Activated CD8-positive, alpha-beta T cell treated with anti-CD3 and anti-CD28 coated beads, Interleukin-2, amount 10 ng/mL, durations not matched to agents 7 days and 5 days (primary cell): ENCODE measurements at places on chromosomes 2 and 18. TPM values are rescaled to one million over a fixed set of nuclear protein-coding genes. Genes with fewer than 3 reads are reported as not detected.

Gene ZNF521
- total RNA-seq, result not detected

Gene PPM1G
- total RNA-seq, result 130 TPM

DNA sequence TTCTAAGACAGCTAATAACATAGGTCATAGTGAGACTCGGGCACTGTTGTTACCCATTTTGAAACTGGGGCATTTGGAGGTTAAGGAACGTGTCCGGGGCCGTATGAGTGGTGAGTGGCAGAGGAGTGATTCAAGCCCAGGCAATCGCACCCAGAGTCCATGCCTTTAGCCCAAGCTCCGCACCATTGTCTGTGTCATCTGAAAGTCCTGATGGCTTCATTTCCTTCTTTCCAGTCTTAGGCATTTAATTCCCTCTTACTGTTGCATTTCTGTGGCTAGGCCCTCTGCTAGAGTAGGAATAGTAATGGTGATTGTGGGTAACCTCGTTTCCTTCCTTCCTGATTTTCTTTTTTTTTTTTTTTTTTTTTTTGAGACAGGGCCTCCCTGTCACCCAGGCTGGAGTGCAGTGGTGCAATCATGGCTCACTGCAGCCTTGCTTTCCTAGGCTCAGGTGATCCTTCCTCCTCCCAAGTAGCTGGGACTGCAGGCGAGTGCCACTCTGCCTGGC, 49.8 kb upstream of the ASB1 start:
- H3K27ac ChIP-seq, result peak overlapping the region; percentile 7
- H3K36me3 ChIP-seq, result peaks cover 9% of the 10 kb centered on the region
- H3K4me3 ChIP-seq, result no peak overlapping the region
- peaks cover 5% of the 10 kb centered on the region for H3K27me3 ChIP-seq
- peaks cover 52% of the 10 kb centered on the region for H3K4me1 ChIP-seq

Gene KLHL29
- total RNA-seq, result 4.1 TPM

DNA sequence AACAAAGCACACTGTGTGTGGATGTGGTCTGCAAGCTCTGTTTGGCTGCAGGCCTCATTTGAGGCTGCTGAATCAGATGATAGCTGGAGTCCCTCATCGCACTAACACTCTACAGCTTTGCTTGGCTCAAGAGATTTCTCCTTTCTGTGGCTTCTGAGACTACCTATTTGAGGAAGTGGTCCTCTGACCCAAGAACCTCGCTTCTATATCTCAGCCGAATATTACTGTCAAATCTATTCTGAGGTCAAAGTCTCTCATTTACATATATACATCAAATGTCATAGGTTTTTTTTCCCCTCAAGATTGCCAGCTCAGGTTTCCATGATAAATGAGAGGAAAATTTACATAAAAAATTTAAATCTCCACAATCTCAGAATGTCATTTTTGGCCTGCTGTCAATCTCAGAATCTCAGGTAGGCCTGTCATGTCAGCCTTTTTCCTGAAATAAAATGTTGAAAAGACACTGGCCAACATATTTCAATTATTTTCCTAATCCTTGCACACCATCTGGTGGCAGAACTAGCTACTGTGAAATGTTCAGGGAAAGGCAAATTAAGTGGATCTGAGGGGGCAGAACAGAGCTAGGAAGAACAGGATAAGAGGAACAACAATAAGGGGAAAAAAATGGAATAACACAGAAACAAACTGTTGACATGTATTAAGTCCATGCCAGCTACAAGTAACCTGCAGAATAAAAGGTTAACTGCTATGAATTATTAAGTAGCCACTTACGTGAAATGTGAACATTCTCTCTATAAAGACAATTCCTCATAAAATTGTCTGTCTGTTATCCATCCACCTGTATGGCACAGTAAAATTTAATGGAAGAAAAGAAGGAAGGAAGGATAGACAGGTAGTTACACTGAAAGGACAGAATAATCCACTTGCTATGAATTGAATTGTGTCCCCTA, 39.3 kb downstream of the AP1S3 start:
- no peaks in the 10 kb centered on the region for H3K36me3 ChIP-seq
- H3K27ac ChIP-seq, result no peak overlapping the region
- peaks cover 3% of the 10 kb centered on the region for H3K4me1 ChIP-seq

DNA sequence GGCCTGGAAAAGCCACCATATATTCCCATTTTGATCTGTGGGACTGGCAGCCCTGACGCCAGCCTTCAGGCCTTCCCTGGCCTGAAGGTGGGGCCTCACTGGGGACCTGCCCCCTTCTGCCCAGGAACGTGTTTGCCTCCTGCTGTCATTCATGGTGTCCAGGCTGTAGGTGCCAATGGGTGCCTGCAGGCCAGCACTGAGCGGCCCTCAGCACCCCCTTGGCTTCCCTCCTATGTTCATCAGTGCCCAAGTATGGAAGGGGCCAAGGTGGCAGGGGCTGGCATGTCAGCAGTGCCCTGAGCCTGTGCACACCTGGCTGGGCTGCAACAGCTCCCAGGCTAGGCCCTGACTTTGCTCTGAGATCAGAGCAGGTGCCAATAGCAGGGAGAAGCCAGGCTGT, 800.3 kb upstream of the RAB6C start:
- H3K27ac ChIP-seq, result no peak overlapping the region
- no peaks in the 10 kb centered on the region for H3K4me1 ChIP-seq
- H3K27me3 ChIP-seq, result peaks cover 2% of the 10 kb centered on the region
- no peaks in the 10 kb centered on the region for H3K36me3 ChIP-seq
- DNase-seq, result no peak

Gene CD226
- total RNA-seq, result 52.2 TPM

DNA sequence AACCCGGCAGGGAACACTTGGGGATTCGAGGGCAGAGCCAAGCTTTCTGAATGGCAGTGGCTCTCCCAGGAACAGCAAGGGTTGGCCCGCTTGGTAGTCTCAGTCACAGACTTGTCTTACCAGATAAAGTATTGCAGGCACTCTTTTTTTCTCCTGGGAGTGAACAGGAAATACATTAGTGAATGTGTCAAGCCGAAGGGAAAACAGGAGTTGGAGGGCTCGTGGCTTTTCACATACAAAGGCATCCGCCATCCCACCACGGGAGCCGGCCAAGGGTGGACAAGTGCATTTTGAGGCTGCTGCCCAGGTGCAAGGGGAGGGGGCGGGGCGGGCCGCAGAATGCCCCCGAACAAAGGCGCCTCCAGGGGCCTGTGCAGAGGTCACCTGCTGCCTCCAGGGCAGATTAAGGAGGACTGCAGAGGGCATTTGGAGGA, 163.3 kb upstream of the SIX3 start:
- peaks cover 6% of the 10 kb centered on the region for H3K4me1 ChIP-seq
- H3K4me3 ChIP-seq, result no peak overlapping the region
- peaks cover 9% of the 10 kb centered on the region for H3K27me3 ChIP-seq
- no peak for DNase-seq
- no peak overlapping the region for H3K27ac ChIP-seq

Gene EVX2
- total RNA-seq, result not detected

Gene SPATS2L
- 45.5 TPM for total RNA-seq

Gene ZBTB7C
- total RNA-seq, result not detected

DNA sequence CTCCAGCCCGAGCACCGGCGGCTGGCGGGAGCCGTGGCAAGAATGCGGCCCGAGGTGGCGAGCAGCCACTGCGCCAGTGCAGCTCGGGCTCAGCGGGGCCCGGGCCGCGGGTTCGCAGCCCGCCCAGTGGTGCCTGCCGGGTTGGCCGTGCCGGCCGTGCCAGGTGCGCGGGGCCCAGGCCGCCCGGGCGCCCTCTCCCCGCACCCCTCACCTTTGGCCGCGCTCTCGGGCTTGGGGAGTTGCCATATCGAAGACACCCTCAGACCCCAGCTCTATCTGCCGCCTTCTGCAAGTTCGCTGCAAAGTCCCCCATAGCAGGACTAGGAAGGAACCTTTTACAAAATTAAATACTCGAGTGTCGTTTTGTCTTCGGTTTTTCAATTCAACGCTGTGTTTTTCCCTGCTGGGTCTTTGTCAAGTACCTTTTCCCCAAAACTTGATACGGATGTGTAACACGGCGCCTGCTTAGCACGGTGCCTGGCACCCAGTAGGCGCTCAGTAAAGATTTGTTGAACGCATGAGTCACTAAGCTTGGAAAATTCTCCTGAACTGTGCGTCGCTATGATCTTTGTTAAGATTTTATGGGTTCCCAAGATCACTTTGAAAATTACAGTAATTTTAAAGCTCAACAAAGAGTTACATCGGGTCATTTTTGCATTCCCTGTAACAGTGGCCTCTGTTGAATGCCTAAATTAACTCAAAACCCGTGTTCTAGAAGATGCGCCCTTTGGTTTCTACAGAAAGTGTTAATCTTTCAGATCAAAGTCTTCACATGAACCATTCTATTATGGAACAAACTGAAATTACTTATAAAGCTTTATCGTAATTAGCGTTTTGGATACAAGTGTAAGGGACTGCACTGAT, 750 bp downstream of the STRADB start:
- no peak for DNase-seq
- peak overlapping the region; percentile 82 for H3K27ac ChIP-seq
- H3K4me3 ChIP-seq, result peak overlapping the region; percentile 98
- no peaks in the 10 kb centered on the region for H3K27me3 ChIP-seq

GRCh38 chr2:203112342-203112741, 97.7 kb downstream of the NBEAL1 start:
- peaks cover 11% of the 10 kb centered on the region for H3K36me3 ChIP-seq
- no peak overlapping the region for H3K4me3 ChIP-seq
- no peak overlapping the region for H3K27ac ChIP-seq
- DNase-seq, result no peak

DNA sequence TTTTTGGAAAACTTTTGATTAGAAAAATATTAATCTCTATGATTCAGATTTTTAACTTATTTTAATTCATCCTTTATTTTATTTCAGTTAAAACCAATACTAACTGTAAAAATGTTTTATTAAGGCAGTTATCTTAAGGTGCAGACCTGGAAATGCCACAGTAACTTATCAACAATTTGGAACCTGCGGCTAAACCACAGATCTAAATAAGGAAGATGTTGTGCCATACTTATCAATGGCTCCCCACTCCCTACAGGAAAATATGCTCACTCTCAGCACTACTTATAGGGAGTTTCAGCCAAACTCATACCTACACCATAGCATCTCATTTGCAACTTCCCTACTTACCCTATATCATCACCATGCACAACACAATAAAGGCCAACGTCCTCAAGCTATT, 226.9 kb upstream of the KYNU start:
- no peak overlapping the region for H3K4me3 ChIP-seq
- no peak overlapping the region for H3K27ac ChIP-seq
- no peaks in the 10 kb centered on the region for H3K27me3 ChIP-seq
- H3K4me1 ChIP-seq, result no peaks in the 10 kb centered on the region
- no peaks in the 10 kb centered on the region for H3K36me3 ChIP-seq

Gene NGEF
- total RNA-seq, result not detected

Gene PXDN
- 0.26 TPM for total RNA-seq

Gene FAM124B
- total RNA-seq, result 0.16 TPM

Gene UGT1A6
- not detected for total RNA-seq

Gene MARCHF4
- total RNA-seq, result not detected

DNA sequence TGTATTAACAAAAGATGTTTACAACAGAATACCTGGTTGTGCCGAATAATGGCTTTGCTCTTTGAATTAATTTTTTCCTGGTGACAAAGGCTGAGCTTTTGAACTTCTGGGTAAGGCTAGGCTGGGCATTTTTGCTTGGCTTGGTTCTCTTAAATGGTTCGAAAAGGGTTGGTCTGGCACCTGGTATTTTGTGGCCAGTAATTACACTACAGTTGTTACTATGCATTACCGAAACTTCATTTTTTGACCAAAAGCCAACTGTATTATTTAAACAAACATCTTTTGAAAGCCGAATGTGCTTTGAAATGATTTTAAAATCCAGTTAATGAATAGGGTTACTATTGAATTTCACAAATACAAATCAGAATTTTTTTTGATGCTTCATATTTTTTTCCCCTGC, 19.4 kb upstream of the NFE2L2 start:
- no peak overlapping the region for H3K27ac ChIP-seq
- peaks cover 56% of the 10 kb centered on the region for H3K4me1 ChIP-seq
- no peak for DNase-seq
- no peaks in the 10 kb centered on the region for H3K27me3 ChIP-seq
- H3K4me3 ChIP-seq, result no peak overlapping the region

Gene SIGLEC15
- total RNA-seq, result not detected

DNA sequence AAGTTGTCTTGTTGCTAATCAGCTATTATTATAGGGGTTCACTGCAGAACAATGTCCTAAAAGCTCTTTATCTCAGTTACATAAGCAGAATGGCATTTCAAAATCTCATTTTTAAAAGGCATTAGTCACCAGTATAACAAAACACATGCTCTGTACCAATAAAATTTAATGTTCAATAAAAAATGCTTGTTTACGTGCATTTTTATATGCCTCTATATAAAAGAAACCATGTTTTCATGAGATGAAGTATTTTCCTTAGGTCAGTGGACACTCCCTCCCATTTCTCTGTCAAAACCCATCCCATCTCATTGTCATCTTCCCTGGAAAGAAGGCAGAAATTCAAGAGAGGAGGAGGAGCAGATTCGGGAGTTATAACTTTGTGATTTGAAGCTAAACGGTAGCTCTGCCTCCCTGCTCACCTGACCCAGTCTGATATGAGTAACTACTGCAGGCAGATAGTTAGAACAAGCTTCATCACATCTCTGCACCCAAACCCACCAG, 231.9 kb upstream of the SIX2 start:
- no peak overlapping the region for H3K4me3 ChIP-seq
- no peak overlapping the region for H3K27ac ChIP-seq
- no peak for DNase-seq
- H3K27me3 ChIP-seq, result peaks cover 17% of the 10 kb centered on the region

Gene RBM44
- total RNA-seq, result 0.37 TPM

GRCh38 chr18:7062811-7063210, 54.8 kb downstream of the LAMA1 start:
- no peak overlapping the region for H3K27ac ChIP-seq
- no peak overlapping the region for H3K4me3 ChIP-seq
- DNase-seq, result no peak

GRCh38 chr18:13048061-13048595, 57.0 kb downstream of the CEP192 start:
- DNase-seq, result no peak
- H3K4me3 ChIP-seq, result no peak overlapping the region
- H3K27ac ChIP-seq, result no peak overlapping the region
- H3K4me1 ChIP-seq, result peaks cover 8% of the 10 kb centered on the region
- peaks cover 76% of the 10 kb centered on the region for H3K36me3 ChIP-seq
- H3K27me3 ChIP-seq, result no peaks in the 10 kb centered on the region

DNA sequence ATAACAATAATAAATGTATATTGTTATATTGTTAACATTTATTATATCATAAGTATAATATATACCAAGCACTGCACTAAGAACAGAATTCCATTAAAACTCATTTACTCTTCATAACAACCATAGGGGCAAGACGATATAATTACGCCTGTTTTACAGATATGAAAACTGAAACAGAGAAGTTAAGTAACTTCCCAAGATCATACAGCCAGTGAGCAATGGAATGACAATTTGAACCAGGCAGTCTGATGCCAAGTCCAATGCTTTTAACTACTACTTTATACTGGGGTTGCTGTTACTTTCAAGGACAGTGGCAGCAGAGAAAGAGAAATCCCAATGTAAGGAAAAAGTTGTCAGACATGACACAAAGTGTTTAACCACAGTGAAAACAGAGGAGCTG, 338.8 kb upstream of the ID2 start:
- peaks cover 23% of the 10 kb centered on the region for H3K4me1 ChIP-seq
- DNase-seq, result no peak
- H3K36me3 ChIP-seq, result peaks cover 9% of the 10 kb centered on the region

Gene KIF1A
- 0.81 TPM for total RNA-seq

GRCh38 chr2:84781942-84782716, 98.8 kb downstream of the TRABD2A start:
- peak overlapping the region; percentile 66 for H3K4me3 ChIP-seq
- peak; percentile 77 for DNase-seq
- H3K36me3 ChIP-seq, result peaks cover 28% of the 10 kb centered on the region
- H3K4me1 ChIP-seq, result peaks cover 68% of the 10 kb centered on the region

Gene MGAT4A
- total RNA-seq, result 76.2 TPM
